Activated T-cell treated with anti-CD3 and anti-CD28 coated beads for 4 hours (primary cell): ENCODE measurements at places on chromosomes 12 and 14.

- DNase-seq, result no peak
Measured at GRCh38 chr12:6090803-6091202, 33.7 kb downstream of the VWF start.

DNA sequence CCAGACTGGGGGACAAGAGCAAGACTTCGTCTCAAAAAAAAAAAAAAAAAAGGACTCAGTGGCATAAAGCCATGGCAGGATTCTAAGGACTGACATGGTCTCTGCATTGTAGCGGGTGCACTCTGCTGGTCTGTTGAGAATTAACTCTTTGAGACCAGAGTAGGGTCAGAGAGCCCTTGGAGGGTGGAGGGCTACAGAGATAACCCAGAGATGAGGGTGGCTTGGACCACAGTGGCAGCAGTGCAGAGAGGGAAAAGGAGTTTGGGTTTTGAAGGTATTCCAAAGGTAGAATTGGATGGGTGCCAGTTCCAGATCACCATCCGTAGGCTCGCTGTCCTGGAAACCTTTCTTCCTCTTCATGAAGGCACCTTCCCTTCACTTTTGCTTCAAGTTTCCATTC lies 14.3 kb upstream of the DYNC1H1 start:
- DNase-seq, result no peak

- no peak for DNase-seq
Measured at GRCh38 chr14:74257941-74258763, 18.9 kb downstream of the VSX2 start.

GRCh38 chr12:61356485-61356884 lies 903.7 kb upstream of the USP15 start:
- no peak for DNase-seq

DNA sequence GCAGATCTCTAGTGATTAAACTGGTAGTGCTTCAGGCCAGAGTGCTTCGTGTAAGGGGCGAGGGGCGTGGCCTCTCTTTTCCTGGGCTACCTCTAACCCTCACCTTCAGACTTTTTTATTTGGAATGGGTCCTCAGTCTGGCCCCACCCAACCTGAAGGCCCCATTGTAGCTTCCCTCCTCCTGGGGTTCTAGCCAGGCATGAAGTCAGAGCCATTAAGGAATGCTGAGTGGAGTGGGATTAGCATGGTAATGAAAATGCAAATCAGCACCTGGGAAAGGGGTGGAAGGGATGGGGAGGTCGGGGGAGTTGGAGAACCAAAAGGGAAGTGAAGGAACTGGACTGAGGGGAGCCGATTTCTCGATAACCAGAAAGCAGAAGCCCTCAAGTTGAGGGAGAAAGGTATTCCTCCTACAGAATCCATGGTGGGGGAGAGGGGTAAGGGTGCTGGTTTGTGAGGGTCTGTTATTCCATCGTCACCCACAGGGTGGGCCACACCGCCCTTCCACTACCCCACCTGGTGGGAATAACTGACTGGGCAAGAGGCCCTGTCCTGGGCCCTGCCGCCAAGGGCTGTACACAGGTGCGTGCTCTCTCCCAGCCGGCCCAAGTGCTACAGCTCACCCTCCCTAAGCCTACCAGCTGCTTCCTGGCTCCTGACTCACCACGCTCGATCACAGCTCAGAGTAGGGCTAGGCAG lies 14.1 kb downstream of the ZFHX2 start:
- no peak for DNase-seq

DNA sequence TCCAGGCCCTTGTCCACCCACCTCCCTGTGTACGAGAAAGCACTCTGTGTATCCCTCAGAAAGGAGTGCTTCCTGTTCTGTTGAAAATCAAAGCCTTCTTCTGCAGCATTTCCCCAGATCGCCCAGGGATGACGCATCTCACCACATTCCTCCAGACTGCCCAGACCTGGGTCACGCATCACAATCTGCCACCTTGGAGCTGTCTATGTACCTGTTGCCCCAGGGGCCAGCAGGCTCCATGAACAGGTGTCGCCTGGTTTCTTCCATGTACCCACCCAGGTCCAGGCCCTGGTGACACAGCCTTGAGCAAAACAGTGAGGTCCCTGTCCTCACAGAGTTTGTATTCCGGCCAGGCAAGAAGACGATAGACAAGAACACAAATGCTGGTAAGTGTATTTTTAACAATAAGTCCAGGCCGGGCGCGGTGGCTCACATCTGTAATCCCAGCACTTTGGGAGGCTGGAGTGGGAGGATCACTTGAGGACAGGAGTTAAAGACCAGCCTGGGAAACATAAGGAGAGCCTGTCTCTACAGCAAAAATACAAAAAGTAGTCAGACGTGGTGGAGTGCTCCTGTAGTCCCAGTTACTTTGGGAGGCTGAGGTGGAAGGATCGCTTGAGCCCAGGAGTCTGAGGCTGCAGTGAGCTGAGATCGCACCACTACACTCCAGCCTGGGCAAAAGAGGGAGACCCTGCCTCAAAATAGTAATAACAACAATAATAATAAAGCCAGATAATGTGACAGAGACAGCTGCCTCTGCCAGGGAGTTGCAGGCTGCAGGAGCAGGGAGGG lies 6.8 kb upstream of the PPP1R13B start:
- DNase-seq, result no peak

DNA sequence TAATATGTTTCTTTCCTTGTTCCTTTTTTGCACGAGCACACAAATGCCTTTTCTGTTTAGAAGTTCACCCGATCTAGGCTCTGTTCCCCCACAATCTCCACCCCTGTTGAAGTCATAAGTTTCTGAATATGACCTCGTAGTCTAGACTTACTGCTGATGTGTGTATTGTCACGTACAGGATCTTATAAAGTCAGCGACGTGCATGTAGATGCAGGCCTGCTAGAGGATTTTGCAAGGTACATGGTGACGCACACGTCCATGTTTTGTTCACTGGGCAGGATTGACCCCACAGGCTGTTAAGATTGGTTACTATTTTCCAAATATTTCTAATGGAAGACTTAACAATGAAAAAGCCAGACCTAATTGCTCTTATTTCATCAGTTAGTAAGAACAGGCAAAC lies 46.2 kb upstream of the CCDC91 start:
- DNase-seq, result no peak

GRCh38 chr12:129162805-129163204 lies 309.5 kb downstream of the GLT1D1 start:
- no peak for DNase-seq

DNA sequence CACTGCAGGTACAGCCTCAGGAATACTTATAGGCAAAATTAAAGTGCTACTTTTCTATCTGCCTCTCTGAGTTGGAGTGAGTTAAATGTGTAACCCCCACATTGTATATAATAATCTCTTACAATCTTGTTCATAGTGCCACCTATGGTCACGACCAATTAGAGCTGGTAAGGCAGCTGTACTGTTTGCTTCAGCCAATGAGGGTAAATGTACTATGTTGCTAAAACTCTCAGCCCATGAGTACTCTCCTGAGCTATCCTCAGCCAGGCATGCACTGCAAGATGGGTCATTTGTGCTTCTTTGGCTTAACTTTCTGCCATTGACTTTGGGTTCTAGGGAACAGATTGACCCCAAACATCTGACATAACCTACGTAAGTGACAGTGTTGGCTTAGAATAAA lies 15.0 kb upstream of the MDM2 start:
- peak; percentile 11 for DNase-seq

- DNase-seq, result no peak
Measured at GRCh38 chr12:29858270-29858786, 74.6 kb upstream of the TMTC1 start.

DNA sequence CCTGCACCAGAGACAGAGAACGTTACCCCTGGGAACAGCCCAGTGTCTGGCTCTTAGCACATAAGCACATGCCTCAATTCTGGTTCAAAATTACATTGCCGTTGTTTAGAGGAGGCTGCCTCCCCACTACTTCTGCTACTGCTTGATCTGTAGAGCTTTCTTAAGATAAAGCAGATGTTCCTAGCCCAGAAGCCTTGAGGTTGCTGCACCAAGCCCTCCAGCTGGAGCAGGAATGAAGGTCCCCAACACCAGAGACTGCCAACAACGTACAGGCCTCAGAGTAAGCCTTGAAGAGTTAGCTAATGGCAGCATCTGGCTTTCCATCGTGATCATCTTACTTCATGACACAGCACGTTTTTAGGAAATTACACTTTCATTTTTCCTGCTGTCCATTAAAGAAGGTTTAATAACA lies 34.7 kb upstream of the AMIGO2 start:
- DNase-seq, result no peak

GRCh38 chr12:131944601-131945251 lies 5.0 kb upstream of the EP400 start:
- DNase-seq, result no peak

DNA sequence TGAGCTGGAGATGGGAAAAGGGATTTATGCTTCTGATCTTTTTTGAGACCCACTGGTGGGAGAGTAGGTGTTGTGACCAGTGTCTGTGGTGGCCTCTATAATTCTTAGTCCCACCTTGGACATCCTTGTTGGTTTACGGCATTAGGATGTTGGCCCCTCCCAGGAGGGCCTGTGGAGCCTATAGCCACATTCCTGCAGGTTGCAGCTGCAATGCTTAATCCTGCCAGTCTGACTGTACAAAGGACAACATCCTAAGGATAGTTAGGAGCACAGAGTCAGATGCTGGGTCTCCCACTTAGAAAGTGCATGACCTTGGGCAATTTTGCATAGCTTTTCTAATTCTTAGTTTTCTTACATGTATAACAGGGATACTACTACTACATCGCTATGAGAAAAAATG lies 150.9 kb upstream of the SLC38A2 start:
- DNase-seq, result no peak

GRCh38 chr12:30989754-30990153 lies 63.2 kb downstream of the TSPAN11 start:
- DNase-seq, result no peak

DNA sequence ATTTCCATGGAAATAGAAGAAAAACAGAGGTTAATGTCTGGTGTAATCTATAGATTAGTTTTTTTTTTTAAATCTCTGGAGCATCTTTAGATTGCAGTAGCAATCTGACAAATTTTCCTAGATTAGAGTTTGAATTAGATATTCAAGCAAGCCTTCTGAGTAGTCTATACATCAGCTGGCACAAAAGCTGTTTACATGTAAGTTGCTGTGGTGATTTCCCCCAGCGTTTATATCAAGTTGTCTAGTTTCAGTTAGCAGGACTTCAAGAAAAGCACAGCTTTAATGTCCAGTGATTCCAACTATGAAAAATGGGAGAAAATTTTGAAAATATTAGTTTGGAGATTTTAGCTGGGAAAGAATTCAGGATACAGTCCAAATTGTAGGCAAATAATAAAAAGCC lies 605.0 kb upstream of the USP15 start:
- no peak for DNase-seq

DNA sequence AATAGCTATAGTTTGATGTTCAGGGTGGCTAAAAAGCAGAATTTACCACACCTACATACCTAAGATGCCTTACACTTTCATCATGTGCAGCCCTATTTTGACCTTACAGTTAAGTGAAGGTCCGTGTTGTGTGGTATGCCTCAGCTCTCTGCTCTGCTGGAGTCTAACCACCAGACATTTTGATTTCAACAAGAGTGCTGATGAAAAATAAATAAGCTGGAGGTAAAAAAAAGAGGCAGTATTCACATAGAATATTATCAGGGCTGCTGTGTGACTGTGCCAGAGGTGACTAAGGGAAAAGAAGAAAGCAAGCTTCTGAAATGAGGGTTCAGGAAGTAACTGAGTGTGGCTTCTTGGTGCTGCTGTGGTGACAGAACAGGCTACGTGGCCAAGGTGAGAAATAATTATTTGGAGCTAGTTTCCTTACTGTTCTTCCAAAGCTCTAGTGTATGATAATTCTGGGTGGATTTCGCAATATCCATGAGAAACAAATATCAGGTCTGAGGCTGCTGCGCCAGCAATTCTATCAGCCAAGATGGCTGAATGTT lies 188.8 kb downstream of the STXBP6 start:
- no peak for DNase-seq

DNA sequence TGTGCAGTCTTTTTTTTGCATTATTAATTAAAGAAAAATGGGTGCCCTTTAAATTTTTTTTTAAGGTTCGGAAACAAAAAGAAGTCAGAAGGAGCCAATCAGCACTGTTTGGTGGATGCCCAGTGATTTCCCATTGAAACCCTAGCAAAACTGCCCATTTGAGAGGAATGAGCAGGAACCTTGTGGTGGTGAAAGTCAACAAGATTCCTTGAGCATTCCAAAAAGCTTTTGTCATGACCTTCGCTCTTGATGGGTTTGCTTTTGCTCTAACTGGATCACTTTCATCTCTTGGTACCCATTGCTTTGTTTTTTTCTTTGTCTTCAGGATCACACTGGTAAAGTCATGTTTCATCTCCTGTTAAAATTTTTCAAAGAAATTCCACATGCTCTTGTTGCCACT lies 54.1 kb downstream of the ADIPOR2 start:
- no peak for DNase-seq

DNA sequence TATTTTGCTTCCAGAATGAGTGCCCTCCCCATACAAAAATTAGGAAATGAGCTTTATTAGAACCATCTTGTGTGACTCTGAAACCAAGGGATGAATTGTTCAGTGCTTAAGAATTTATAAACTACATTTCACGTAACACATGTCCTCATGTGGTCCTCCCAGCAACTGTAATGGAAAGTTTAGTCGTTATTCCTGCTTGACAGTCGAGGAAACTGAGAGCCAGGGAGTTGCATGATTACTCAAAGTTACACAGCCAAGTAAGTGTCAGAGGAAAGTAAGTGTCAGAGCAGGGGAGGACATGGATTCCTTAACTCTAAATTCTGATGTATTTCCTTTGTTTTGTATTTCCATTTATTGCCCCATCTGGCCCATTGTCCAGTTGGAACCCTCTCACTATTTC lies 453.9 kb downstream of the FUT8 start:
- no peak for DNase-seq

DNA sequence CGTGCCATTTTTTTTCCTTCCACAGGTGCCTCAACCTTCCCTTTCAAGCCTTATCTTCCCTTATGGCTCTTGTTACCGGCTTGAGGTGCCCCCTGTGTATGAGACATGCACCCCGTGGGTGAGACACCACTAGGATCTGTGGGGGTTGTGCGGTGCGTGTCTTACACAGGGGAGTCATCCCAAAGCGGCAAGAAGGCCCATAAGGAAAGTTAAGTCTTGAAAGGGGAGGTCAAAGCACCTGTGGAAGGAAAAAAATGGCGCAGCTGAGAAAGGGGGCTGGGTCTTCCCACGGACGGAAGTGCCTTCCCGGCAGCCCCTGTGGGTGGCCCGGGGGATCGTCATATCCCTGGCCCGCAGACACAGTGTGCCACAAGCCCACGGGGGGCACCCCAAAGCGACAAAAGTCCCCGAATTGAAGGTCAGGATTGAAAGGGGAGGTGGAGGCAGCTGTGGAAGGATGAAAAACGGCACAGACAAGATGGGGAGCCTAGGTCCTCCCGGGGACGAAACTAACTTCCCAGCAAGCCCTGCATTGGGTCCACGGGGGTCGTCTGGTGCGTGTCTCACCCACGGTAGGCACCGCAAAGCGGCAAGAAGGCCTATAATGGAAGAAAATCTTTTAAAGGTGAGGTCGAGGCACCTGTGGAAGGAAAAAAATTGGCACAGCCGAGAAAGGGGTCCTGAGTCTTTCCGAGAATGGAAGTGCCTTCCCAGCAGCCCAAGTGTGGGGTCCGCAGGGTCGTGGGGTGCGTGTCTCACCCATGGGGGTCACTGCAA lies 273.3 kb downstream of the ALG10 start:
- no peak for DNase-seq

- no peak for DNase-seq
Measured at GRCh38 chr12:1994429-1995143, 9.7 kb downstream of the DCP1B start.
